Substantia nigra (tissue), 51 donors: ENCODE measurements at places on chromosomes 3 and 15.

DNA sequence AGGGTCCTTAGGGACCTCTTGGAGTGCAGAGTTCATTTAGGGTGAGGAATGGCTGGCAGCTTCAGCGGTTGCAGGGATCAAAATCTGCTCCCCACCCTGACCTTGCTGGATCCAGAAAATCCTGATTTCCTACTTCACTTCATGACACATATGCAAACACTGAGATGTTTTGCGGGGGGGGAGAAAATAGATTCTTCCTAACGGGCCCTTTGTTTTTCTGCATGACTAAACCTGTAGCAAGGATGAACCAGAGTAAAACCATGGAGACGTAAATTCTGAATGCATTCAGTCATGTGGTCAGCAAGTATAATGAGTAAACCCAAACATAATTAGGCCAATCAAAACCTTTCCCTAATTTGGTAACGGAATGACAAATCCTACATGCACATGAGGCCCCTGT lies 20.0 kb upstream of the RBP1 start:
- DNase-seq: no peak

DNA sequence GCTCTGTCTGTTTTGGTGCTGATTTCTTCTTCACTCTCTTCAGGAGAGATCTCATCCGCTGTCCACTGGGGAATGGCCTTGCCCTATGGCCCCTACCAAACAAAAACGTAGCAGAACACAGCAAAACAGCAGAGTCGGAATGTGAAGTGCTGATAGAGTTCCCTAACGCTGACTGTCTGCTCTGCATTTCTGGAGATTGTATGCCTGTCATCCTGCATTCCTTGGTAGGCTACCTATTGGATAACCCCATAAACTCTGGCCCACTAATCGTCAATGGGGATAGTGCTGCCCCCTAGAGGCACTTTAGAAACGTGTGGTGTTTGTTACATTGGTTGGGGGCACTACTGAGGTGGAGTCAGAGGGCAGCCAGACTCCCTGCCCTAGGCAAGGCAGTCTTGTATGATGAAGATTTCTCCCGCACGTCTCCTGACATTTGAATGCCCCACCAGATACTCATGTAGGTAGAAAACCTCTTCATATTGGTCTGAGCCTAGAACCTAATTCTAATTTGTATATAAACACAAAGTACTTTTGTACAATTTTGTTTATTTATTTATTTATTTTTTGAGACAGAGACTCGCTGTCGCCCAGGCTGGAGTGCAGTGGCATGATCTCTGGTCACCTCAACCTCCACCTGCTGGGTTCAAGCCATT lies 15.6 kb upstream of the MAGEF1 start:
- peak; percentile 9 for DNase-seq

GRCh38 chr3:168582503-168582902 lies 486.8 kb upstream of the GOLIM4 start:
- no peak for DNase-seq

DNA sequence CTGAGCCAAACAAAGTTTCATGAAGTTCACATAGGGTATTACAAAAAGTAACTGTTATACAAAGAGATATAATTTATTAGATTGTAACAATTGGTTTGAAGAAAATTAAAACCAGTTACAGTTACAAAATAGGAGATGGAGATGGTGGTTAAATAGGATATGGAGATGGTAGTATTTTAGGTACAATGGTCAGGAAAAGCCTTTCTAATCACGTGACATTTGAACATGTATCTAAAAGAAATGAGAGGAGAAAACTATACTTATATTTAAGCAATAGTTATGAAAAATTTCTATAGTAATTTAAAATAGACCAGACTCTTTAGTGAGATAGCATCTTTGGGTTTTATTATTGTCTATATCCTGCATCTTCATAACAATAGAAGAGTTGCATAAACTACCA lies 312.9 kb downstream of the RBMS3 start:
- no peak for DNase-seq

DNA sequence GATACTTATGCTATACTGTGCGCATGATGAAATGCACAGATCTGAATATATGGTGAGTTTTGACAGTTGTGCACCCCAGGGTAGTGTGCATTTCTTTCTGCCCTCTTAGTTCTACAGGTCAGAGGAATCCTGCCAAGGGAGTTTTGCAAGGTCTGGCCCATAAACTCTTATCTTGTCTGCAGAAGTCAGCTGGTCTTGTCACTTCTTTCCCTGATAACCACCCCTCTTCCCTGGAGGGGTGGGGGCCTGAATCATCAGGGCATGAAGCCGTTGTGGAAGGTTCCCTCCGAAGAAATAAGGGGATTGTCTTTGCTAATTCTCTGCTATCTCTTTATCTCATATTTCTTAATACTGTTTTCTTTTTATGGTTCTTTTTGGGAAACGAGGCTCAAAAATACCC lies 30.4 kb downstream of the TRIM71 start:
- no peak for DNase-seq

DNA sequence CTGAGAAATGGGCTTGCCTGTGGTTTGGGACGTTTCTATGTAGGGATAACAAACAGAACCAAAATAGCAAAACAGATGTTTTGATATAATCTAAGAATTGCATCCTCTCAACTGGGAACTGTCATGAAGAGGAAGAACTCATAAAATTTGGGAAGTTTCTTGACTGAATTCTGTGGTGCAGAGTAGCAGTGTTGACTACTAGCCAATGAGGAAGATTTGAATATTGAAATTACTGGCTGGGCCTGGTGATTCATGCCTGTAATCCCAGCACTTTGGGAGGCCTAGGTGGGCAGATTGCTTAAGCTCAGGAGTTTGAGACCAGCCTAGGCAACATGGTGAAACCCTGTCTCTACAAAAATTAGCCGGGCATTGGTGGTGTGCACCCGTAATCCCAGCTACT lies 42.2 kb downstream of the ZNF609 start:
- no peak for DNase-seq

DNA sequence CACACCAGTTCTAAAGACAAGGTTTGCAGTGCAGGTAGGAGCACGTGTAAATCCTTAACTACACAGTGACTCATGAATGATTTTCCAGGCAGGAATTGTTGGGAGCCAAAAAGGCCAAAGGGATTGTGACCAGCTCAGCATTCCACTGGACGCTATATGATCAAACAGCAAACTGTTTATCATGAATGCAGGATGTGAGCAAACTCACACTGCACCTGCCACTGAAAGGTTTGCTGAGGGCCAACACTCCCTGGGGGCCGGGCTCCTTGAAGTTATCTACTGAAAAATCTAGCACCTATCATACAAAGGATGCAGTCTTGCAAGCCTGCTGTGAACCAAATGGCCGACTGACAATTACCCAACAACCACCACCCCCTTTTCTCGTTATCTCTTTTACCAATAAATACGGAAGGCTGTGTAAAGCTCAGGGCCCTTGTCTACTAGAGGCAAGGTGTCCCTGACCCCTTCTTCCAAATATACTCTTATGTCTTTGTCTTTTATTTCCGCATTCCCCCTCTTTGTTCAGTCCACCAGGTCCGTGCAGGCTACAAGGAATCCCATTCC lies 11.5 kb upstream of the DNASE1L3 start:
- no peak for DNase-seq

DNA sequence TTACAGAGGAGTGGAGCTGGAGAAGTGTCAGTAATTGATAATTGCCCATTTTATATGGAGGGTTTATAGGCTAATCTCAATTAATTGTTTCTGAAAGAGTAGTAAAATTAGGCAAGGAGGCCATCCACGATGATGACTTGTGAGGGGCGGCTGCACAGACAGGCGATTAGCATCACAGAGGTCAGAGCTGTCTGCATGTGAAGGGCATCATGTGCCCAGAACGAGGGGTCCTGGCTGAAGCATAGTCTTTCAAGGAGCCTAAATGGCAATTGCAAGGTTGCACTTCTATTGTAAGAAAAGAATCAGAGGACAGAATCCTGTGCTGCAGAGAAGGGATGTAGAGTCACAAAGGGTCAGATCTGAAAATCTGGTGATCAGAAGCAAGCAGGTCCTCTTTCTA lies 196.6 kb downstream of the EBLN2 start:
- DNase-seq: no peak

DNA sequence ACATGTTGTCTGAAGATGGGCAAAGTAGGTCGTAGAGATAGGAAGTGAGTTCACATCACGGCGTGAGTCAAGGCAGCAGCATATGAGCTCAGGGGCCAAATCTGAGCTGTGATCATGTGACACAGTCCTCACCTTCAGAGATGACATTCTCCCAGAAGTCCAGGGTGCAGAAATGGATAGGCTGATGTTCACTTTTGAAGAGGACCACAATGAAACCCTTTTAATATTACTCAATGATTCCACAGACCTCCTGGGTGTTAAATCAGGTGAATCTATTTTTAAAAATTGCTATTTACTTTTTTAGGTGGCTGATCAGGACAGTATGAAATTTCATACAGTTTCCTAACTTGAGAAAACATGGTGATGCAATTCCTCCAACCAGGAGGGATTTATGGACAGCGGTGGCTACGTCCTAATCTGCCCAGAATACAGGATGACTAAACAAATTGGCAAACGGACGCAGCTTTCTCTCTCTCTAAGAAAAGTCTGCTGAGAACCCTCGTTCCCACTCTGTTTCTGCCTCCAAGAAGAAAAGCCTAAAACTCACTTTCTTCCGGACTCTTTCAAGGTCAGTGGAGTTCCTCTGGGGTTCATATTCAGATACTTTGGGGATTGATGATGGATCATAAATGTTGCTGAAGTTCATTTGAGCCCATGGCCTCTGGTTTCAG lies 34.4 kb downstream of the B3GNT5 start:
- no peak for DNase-seq

- DNase-seq: no peak
Observed at GRCh38 chr3:128307029-128307633, 153.8 kb downstream of the EEFSEC start.

DNA sequence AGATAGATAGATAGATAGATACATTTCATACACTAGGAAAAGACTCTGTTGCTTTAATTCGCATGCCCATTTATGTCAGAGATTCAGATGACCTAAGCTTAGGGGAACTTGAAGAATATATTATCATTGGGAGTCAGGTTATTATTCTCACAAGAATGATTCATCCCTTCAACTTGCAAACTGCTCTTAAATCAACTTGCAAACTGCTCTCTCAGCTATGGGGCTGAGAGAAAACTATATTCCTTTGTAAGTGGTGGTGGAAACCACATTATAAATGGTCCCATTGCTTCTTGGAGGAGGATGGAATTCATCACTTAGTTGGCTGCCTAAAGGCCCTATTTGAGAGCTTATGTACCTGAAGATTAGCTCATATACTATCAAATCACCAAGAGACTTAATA lies 160.9 kb upstream of the STAC start:
- DNase-seq: no peak

DNA sequence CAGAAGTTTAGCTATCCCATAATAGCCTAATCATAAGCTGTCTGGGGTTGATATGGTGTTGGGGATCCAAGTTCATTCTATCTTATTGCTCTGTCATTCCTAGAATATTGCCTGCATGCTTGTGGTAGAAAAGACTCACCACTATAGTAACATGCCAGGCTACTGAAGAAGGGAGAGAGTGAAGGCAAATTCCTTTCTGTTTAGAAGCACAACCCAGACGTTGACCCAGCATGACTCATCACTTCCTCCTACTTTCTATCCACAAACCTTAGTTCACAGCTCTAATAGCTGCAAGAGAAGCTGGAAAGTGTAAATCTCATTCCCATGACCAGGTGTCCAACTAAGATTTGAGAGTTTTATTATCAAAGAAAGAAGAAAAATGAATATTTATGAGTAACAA lies 57.8 kb upstream of the NMD3 start:
- no peak for DNase-seq

DNA sequence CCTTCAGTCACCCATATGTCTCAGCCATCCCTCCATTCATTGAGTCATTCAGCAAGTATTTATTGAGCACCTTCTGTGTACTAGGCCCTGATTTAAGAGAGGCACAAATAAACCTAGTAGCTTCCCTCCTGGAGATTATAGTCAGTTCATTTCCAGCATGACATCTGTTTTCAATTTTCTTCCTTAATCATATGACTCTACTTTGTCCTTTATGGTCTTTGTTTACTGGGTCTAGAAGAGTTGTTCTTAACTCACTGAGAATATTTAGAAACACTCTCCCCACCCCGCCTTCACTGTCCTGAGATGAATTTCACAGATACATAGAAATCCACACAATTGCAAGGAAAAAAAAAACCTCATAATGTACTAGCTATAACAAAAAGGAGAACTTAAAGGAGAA lies 44.8 kb upstream of the ADAMTS9 start:
- no peak for DNase-seq

GRCh38 chr3:158430968-158431367 lies 140.0 kb upstream of the MLF1 start:
- DNase-seq: no peak

DNA sequence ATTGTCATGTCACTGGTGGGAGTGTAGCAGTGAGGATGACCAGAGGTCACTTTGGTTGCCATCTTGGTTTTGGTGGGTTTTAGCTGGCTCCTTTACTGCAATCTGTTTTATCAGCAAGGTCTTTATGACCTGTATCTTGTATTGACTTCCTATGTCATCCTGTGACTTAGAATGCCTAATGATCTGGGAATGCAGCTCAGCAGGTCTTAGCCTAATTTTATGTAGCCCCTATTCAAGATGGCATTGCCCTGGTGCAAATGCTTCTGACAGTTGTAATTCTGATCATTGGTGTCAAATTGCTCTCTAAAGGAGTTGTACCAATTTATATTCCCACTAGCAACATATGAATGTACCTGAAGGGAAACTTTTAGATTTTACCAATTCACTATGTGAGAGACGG lies 74.4 kb downstream of the STRIT1 start:
- no peak for DNase-seq

GRCh38 chr3:33089515-33089914 lies 7.4 kb downstream of the GLB1 start:
- no peak for DNase-seq

DNA sequence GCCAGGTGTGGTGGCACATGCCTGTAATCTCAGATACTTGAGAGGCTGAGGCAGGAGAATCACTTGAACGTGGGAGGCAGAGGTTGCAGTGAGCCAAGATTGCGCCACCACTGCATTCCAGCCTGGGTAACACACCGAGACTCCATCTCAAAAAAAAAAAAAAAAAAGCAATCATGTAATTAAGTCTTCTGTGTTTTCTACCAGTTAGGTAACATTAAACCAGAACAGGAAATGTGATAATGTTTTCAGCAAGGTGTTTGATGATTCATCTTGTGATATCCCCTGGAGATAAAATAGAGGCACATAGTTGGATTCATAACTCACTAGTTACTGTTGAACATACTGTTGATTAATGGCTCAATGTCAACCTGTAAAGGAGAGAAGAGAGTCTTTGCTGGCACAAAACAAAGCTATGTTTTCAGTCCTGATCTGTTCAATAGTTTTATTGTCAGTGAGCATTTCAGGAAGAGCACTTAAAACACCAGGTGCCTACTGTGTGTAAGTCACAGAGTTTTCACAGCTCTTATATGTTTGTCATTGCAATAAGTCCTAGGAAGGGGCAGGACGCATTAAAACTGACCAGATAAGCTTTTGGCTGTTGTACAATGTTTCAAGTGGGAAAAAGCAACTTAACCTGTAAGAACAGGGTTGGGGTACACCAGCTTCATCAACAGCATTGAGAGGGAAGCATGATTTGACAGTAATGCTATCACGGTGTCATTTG lies 19.5 kb downstream of the DNAJB11 start:
- DNase-seq: no peak

DNA sequence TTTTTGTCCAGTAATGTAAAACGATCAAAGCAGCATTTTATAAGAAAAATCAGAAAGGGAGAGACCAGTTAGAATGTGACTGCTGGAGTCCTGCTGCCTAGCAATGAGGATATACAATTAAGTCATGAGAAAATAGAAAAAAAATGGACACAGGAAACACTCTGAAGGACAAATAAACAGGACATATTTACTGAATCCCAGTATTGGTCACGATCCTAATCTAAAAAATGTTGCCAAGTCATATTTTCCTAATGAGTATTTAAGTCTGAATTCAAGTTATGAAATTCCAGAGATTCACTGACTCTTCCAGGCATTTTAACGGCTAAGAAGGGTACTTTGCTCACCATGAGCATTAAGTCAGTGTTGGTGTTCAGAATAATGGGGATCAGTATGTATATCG lies 154.3 kb upstream of the CCDC54 start:
- no peak for DNase-seq
